ENCODE measurements at places on chromosomes 2 and 18.

DNA sequence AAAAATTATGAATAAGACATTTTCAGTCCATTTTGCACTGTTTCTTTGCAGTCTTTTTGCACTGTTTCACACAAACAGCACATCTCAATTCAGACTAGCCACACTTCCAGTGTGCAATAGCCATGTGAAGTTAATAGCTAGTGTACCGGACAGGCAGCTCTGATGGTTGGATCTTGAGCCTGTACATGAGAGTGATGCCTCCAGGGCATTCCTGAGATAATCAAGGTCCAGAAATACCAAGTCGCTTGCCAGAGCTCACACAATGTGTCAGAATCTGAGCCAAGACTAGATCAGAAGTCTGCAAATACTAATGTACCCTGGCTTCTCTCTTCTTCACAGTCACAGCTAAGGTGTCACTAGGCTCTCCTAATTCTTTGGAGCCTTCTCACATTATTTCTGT lies 180.2 kb downstream of the OSR1 start:
- no peak for DNase-seq

DNA sequence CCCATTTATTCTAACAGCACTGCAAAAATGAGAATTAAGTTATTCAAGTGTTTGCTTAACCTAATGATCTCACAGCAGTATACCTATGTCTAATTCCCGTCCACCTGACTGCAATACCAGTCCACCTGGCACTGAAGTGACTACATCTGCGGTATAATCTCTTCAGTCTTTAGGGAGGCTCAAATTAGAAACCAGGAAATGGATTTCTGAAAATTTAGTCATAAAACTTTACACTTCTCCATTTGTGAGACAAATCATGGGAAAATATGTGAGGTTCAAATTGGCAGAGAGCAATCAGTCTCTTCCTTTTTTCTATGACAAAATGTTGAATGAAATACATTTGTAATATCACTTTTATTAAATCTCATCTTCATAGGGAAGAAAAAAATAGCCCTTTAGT lies 33.0 kb downstream of the FTCDNL1 start:
- DNase-seq: no peak

DNA sequence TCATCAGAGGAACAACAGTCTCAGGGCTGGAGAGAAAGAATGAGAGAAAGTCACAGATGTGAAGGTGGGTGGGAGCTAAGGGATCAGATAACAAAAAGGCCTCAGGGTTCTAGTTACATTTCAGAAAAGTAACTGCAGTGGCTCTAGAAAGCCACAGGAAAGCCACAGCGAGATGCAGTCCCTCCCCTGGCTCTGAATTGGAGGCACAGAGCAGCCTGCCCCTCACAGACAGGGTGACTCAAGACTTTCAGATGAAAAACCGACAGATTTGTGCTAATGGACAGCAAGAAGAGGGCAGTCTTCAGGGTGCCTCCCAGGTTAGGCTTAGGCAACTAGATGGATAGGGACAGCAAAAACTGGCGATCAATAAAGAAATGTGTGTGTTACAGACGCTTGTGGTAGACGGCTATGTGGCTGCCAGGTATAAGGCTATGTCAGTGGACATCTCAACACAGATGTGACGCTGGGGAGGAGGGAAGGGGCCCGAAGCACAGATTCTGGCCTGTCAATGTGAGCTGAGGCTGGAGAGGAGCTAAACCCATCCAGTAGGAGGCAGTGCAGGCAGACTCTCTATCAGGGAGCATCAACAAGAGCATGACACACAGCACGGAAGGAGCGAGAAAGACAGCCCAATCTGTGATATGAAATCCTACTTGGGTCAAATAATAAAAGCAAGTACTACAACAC lies 26.2 kb downstream of the UNC50 start:
- peak; percentile 11 for DNase-seq

GRCh38 chr18:9756933-9757470 lies 48.9 kb downstream of the RAB31 start:
- DNase-seq: no peak

DNA sequence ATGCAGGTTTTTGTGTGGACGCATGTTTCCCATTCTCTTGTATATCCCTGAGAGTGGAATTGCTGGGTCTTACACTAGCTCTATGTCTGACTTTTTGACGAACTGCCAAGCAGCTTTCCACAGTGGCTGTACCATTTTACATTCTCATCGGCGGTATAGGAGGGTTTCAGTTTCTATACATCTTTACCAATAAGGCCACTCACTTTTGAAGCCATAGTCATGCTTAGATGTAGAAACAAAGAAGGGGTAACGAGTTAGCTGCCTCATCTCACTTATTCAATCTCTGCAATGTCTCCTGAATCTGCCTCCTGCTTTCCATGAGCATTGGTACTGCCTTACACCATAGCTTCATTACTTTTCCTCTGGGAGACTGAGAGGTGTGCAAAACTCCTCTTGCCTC lies 47.4 kb downstream of the MMADHC start:
- no peak for DNase-seq

DNA sequence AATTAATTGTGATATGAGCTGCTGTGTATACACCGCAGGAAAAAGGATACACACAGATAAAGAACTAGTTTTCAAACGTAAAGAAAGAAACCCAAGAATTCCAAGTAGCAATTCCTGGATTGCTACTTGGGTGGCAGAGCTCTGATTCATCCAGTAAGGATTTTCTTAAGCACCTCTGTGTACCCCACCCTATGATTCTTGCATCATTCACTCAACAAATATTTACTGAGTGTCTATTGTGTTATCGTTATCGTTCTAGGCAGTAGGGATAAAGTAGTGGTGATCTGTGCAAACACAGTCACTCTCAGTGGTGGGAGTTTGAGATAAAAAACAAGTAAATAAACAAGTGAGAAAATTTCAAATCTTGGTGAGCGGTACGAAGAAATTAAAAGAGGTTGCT lies 4.9 kb upstream of the TMEM200C start:
- peak; percentile 40 for DNase-seq

DNA sequence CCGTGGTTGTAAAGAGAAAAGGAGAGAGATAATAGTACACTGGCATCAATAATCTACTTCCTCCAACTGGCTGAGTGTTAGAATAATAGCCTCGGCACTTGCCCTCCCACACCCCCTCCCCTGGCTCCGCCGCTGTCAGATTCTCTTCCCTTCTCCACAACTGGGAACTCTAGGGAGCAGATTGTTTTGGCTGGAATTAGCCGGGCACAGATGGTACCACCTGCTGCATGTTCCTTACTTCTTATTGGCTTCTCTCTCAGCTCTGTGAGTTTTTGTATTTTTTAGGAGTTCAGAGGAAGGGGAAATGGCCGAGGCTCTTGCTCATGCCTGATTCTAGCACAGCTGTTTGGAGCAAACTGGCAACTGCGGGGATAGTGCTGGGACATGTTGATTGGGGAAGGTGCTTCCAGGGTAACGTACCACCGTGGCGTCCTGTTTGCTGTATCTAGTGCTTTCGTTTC lies 140.0 kb downstream of the ZEB2 start:
- no peak for DNase-seq

All from SW480 (cell line).